ENCODE measurements at places on chromosomes 1 and 21. TPM values are rescaled to one million over a fixed set of nuclear protein-coding genes. Genes with fewer than 3 reads are reported as not detected.

ZNF648 gene
- total RNA-seq = not detected

KCNE1 gene
- 0.58 TPM for total RNA-seq

LCE1B gene
- total RNA-seq = not detected

TSPAN2 gene
- total RNA-seq = 6.7 TPM

MCOLN3 gene
- 0.42 TPM for total RNA-seq

PLPPR5 gene
- total RNA-seq = not detected

SPTA1 gene
- not detected for total RNA-seq

CA6 gene
- not detected for total RNA-seq

LCE1D gene
- total RNA-seq = not detected

EXOSC10 gene
- total RNA-seq = 47.2 TPM

PLA2G2A gene
- total RNA-seq = not detected

VWA1 gene
- 0.15 TPM for total RNA-seq

PCAT6 gene
- 3.8 TPM for total RNA-seq

WDR77 gene
- total RNA-seq = 55.1 TPM

FMOD gene
- 0.74 TPM for total RNA-seq

RNF186 gene
- not detected for total RNA-seq

All from HFFc6 (cell line).